ENCODE measurements at places on chromosomes 16 and 17.

DNA sequence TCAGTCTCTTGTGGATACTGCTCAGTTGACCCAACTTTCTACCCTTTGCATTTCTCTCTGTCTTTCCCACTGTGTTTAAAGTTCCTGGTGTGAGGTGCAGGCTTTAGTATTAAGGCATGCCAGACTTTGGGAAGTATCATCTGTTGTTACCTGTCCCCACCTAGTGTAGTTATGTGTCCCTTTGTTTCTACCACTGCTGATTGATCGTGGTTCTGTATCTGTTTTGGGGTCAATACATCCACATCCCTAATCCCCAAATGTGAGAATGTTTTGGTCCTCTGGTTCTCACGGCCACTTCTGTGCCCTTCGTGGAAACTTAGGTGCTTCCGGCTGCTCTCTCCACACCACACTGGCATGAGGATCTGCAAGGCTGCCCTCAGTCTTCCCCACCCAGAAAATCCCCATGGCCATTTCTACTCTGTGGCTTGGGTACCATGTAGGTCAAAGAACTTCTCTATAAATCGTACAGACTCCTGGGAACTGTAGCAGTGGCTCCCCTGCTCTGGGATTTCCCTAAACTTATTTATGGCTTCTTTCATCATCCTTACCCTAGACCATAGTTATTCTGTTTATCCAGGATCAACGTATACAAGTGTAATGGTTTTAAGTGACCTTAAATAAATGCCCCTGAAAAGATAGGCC, 443.2 kb downstream of the XYLT1 start:
- DNase-seq: no peak

DNA sequence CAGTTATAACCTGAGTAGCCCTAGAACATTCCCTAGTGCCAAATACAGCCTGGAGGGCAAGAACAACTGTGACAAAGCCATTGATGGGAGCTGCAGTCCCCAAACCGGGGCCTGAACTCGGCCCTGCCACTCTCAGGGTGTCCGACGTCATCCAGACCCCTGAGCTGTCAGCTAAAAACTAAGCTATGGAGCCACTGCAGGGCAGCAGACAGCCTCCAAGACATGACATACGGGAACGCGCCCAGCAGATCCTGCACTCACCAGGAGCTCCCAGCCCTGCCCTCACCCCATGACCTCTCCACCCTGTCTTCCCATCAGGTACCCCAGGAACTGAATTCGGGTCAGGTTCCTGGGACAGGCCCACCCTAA, 28.4 kb downstream of the KDM8 start:
- no peak for DNase-seq

DNA sequence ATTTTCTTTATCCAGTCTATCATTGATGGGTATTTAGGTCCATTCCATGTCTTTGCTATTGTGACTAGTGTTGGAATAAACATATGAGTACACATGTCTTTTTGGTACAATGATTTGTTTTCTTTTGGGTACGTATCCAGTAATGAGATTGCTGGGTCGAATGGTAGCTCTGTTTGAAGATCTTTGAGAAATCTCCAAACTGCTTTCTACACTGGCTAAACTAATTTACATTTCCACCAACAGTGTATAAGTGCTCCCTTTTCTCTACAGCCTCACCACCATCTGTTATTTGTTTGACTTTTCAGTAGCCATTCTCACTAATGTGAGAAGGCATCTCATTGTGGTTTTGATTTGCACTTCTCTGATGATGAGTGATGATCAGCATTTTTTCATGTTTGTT, 103.7 kb downstream of the GOSR1 start:
- no peak for DNase-seq

DNA sequence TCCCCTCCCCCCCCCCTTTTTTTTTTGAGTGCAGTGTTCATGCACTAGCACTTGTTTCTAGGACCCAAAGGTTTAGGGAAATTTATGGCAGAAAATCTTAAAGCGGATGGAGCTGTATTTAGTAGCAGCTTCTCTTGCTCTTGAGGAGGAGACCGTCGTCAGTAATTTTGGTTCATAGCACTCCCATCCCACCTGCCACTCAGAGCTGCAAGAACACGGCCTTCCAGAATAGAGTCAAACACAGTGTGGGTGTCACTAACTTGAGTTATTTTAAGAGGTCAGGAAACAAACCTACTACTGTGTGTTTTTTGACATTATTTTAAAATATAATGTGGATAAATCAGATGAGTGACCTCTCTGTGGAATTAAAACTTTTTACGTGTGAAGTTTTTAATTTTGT, 37.3 kb downstream of the SEC14L1 start:
- no peak for DNase-seq

GRCh38 chr17:34349751-34350150, 6.5 kb upstream of the CCL13 start:
- no peak for DNase-seq

DNA sequence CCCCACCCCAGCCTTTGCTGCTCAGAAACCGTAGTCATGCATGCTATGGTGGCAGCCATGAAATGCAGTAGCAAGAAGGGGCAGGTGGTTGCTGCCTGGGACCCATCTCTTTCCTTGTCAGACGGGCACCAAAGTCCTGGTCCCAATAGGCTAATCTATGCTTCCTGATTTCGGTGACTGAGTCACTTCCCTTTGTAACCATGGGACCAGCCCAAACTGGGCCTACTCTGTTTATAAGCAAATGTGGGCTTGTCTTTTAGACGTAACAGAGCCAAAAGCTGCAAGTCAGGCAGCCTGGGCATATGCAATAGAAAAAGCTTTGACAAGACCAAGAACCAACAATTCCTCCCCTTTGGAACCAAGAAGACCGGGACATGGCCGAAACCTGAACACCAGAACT, 99.1 kb upstream of the RBBP6 start:
- DNase-seq: no peak

DNA sequence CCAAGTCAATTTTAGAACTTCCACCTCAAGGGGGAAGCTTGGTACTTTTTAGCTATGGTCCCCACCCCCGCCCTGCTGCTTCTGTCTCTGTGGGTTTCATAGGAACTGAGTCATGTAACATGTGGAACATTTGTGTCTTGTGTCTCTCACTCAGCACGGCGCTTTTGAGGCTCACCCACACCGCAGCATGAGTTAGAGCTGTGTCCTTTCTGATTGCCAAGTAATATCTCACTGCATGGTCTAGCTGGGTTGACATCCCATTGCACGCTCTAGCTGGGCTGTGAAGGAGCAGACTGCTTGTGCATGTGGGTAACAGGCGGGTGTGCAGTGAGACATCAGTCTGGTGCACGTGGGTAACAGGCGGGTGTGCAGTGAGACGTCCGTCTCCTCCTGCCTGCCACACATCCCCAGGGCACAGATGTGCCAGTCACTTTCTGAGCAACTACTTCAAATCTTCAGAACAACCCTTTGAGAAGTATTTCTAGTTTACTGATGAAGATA, 26.4 kb upstream of the SLC7A5 start:
- peak; percentile 74 for DNase-seq

- no peak for DNase-seq
Measured at GRCh38 chr17:41500131-41500911, 5.1 kb downstream of the KRT13 start.

- DNase-seq: no peak
Measured at GRCh38 chr17:77049440-77049839, 91.3 kb upstream of the SEC14L1 start.

DNA sequence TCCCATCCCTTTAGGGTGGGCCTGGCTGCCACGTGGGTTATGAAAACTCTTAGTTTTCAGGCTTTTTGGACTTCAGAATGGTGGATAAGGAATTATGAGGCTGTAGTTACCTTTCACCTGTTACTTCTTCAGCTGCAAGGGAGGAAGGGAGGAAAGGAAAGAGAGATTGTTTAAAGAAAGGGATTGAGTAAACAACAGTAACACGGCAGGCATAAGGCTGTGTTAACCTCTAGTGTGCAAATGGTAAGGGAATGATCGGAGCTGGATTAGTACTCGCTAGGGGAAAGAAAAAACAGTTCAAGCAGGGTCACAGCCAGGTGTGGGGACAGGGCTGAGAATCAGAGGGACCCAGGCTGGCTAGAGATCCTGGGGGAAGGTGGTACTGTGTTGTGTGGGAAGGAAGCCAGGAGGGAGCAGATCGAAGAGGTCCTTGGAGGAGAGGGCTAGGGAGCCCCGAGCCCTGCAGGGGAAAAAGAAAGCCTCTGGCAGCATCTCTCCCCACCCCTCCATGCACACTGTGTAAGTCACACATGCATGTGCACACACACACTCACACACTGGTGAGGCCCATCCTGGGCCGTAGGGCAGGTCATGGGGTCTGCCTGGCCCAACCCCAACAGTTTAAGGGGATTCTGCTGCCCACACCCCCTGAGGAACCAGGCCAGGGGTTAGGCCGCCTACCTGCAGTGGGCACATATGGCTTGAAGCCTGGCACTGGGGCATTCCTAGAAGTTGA, 49.7 kb downstream of the SNX20 start:
- DNase-seq: no peak

DNA sequence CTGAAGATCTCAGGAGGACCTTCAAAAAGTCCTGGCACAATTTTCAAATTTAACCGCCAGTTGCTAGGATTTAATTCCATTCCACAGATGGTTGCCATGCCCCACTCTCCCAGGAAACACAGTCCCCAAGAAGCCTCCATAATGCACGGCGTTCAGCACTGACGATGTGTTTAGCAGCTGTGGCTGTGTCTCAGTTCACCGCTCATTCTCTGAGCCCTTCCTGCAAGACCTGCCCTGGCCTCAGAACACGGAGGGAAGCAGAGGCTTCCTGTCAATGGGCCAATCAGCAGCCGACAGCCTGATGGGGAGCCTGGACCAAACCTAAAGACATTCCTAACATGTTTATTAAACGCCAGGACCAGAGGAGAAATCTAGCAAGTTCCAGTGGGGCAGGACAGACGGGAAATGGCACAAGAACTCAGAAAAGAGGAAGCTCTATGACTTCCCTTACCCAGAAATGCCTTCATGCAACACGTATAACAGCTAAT, 4.9 kb downstream of the MYLK3 start:
- no peak for DNase-seq

- DNase-seq: no peak
Measured at GRCh38 chr16:55539488-55539887, 27.0 kb upstream of the CAPNS2 start.

DNA sequence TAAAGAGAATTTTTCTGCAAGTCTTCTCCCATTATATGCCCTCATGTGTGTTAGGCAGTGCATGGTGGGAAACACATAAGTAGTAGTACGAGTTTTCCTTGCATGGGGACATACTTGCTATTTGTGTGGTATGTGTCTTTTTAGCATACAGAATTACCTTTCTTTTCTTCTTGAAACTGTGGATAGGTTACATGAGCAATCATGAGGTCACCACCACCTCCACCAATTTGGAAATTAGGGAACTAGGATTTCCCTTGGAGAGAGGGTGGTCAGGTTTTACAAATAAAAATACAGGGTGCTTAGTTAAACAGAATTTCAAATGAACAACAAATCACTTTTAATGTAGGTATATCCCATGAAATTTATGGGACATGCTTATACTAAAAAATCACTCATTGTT, 16.3 kb upstream of the AMZ2 start:
- DNase-seq: no peak

All from stimulated activated CD8-positive, alpha-beta memory T cell treated with anti-CD3 and anti-CD28 coated beads, Interleukin-2, amount 100 ng/mL, for 48 hours (primary cell).